ENCODE measurements at places on chromosomes 2 and 18. TPM values are rescaled to one million over a fixed set of nuclear protein-coding genes. Genes with fewer than 3 reads are reported as not detected.

Gene MOGAT1
- total RNA-seq = not detected

Gene SERPINB4
- not detected for total RNA-seq

Gene PTPRM
- total RNA-seq = 57.7 TPM

Gene GALNT5
- total RNA-seq = 3.1 TPM

All from MG63 (cell line).